Endodermal cell (in vitro differentiated cells): ENCODE measurements at places on chromosomes 6 and 20.
A peak's percentile ranks its signal among the peaks of the same experiment; 100 is the strongest.

- no peak overlapping the region for H3K27ac ChIP-seq
- H3K36me3 ChIP-seq: no peaks in the 10 kb centered on the region
- no peaks in the 10 kb centered on the region for H3K4me1 ChIP-seq
- H3K4me3 ChIP-seq: no peak overlapping the region
- peaks cover under 1% of the 10 kb centered on the region for H3K27me3 ChIP-seq
- DNase-seq: peak; percentile 38
Observed at GRCh38 chr20:36147690-36148089, 6.8 kb upstream of the EPB41L1 start.

DNA sequence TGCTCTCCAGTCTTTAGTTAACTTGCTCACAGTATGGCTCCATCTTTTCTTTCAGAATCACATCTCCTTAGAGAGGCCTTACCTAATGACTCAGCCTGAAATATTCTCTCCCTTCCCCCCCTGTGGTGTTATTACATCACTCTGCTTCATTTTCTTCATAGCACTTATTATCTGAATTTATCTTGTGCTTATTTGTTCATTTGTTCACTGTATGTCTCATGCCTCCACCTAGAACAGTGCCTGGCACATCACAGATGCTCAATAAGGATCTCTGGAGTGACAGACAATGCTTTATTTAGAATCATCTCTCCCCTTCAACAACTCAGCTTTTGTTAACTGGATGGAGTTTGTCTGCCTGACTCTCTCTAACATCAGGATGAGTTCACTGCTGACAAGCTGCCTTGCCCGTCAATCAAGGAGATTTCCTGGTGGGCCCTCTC, 96.6 kb upstream of the MAN1A1 start:
- H3K4me3 ChIP-seq: no peak overlapping the region
- no peaks in the 10 kb centered on the region for H3K36me3 ChIP-seq

DNA sequence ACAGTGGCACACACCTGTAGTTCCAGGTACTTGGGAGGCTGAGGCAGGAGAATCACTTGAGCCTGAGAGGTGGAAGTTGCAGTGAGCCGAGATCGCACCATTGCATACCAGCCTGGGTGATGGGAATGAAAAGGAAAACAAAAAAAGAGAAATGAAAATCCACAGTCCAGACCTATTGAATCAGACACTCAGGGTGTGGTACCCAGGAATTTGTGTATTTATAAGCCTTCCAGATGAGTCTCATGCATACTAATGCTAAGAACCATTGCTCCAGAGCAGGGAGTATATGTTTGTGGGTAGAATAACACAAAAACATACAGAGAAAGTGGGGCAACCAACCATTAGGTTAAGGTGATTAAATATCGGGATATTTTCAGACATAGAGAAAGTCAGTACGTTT, 36.1 kb upstream of the PLCB4 start:
- DNase-seq: no peak
- H3K36me3 ChIP-seq: no peaks in the 10 kb centered on the region
- no peak overlapping the region for H3K27ac ChIP-seq
- no peaks in the 10 kb centered on the region for H3K4me1 ChIP-seq
- H3K27me3 ChIP-seq: no peaks in the 10 kb centered on the region

GRCh38 chr6:112879920-112880413, 532.8 kb downstream of the RFPL4B start:
- DNase-seq: peak; percentile 98
- H3K27me3 ChIP-seq: no peaks in the 10 kb centered on the region
- no peaks in the 10 kb centered on the region for H3K36me3 ChIP-seq
- H3K4me1 ChIP-seq: no peaks in the 10 kb centered on the region
- no peak overlapping the region for H3K4me3 ChIP-seq

DNA sequence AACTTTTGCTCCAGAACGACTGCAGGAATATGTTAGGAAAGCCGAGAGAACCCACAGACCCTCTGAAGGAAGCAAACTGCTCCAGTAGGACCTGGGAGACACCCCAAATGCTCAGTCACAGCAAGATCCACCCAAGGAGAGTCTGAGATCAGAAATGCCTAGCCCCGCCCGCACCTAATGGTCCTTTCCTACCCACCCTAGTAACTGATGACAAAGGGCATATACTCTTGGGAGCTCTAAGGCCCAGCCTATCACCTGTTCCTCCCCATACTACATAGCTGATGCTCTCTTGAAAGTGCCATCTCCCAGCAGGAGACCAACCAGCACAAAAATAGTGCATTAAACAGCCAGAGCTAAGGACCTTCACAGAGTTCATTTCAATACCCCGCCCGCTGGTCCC, 67.6 kb downstream of the CD2AP start:
- H3K4me3 ChIP-seq: no peak overlapping the region
- peaks cover 58% of the 10 kb centered on the region for H3K36me3 ChIP-seq
- no peak overlapping the region for H3K27ac ChIP-seq
- no peaks in the 10 kb centered on the region for H3K27me3 ChIP-seq

- H3K36me3 ChIP-seq: no peaks in the 10 kb centered on the region
- no peak overlapping the region for H3K27ac ChIP-seq
Observed at GRCh38 chr20:6685181-6685582, 82.3 kb upstream of the BMP2 start.

- H3K4me3 ChIP-seq: peak overlapping the region; percentile 95
- H3K4me1 ChIP-seq: peaks cover 14% of the 10 kb centered on the region
- no peak for DNase-seq
- H3K27me3 ChIP-seq: no peaks in the 10 kb centered on the region
- no peak overlapping the region for H3K27ac ChIP-seq
Observed at GRCh38 chr6:34239500-34239825, 2.8 kb downstream of the HMGA1 start.
